Activated CD4-positive, alpha-beta T cell treated with anti-CD3 and anti-CD28 coated beads for 4 hours (primary cell): ENCODE measurements at places on chromosomes 2 and 18.

- no peak for DNase-seq
Measured at GRCh38 chr18:21264651-21265050, 22.6 kb downstream of the GREB1L start.

DNA sequence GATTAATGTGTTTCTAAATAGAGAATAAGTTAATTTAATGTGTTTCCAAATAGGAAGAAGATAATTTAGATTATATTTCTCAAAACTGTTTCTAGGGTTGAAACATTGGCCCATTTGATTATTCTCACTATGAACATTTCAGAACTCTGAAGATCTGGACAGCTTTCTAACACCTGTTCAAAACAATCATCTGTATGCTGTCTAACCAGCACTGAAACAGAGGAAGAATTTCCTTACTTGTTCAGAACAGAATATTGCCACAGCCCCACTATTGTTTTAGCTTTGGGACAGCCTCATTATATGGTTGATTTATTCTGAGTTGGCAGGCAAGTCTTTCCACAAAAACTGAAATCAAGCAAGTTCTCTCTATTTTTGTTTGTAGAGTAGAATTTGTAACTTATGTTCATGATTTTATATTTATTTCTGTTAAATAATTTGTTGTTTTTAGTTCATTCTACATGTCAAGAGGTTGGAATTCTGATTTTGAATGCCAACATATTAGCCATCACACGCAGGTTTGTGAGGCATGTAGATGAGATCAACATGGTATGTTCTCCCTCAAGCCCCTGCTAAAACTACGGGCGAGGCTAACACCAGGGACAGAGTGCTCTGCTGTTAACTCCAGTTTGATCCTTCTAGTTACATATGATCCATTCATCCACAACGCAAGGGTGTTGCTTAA lies 11.2 kb downstream of the IL18RAP start:
- no peak for DNase-seq

DNA sequence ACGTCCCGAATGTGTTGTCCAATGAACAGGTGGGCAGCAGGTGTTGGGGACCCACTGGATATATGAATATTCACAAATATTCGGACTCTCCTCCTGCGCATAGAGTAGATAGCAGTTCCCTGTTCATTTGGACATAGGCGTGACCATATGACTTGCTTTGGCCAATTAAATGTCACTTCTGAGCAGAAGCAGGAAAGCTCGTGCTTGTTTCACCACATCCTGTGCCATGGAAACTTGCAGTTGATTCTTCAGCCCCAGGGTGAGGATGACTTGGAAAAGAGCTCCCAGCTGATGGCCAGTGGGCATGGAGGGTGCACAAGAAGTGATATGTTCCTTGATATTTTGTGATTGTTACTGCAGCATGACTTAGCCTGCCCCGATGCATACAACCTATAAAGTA lies 52.6 kb downstream of the PTPRM start:
- DNase-seq, result no peak

GRCh38 chr2:102005449-102005848 lies 13.7 kb downstream of the IL1R2 start:
- no peak for DNase-seq

GRCh38 chr18:35717182-35717581 lies 135.6 kb downstream of the GALNT1 start:
- DNase-seq, result no peak

GRCh38 chr2:129782633-129782990 lies 196.9 kb upstream of the RAB6C start:
- DNase-seq, result no peak
